A549 treated with Hydrocortisone at 1 μM for 4 hours (cell line): ENCODE measurements at places on chromosomes 11 and 22. TPM values are rescaled to one million over a fixed set of nuclear protein-coding genes. Genes with fewer than 3 reads are reported as not detected.

The TRPM5 gene
- total RNA-seq = not detected in 5 replicates

The PCNX3 gene
- total RNA-seq = 31.4 to 36.0 TPM (median 32.1 TPM) in 5 replicates

The OR8D1 gene
- not detected in 5 replicates for total RNA-seq

The SYT12 gene
- 18.1 to 22.6 TPM (median 22.2 TPM) in 5 replicates for total RNA-seq

The CCDC89 gene
- not detected in 5 replicates for total RNA-seq

The SLC22A25 gene
- total RNA-seq = not detected in 5 replicates

The KRTAP5-1 gene
- total RNA-seq = not detected in 5 replicates

The CAVIN3 gene
- 20.8 to 32.7 TPM (median 25.4 TPM) in 5 replicates for total RNA-seq

The SLC25A1 gene
- total RNA-seq = 49.7 to 61.8 TPM (median 58.7 TPM) in 5 replicates
